ENCODE measurements at places on chromosomes 1 and 21.

GRCh38 chr1:248618119-248618518 is 16.8 kb downstream of the OR2T11 start:
- DNase-seq = no peak

GRCh38 chr1:150905301-150905700 is 18.4 kb downstream of the CTXND2 start:
- no peak for DNase-seq

- DNase-seq = no peak
These were observed 1.7 kb downstream of the SEMA6C start for GRCh38 chr1:151144474-151145303.

DNA sequence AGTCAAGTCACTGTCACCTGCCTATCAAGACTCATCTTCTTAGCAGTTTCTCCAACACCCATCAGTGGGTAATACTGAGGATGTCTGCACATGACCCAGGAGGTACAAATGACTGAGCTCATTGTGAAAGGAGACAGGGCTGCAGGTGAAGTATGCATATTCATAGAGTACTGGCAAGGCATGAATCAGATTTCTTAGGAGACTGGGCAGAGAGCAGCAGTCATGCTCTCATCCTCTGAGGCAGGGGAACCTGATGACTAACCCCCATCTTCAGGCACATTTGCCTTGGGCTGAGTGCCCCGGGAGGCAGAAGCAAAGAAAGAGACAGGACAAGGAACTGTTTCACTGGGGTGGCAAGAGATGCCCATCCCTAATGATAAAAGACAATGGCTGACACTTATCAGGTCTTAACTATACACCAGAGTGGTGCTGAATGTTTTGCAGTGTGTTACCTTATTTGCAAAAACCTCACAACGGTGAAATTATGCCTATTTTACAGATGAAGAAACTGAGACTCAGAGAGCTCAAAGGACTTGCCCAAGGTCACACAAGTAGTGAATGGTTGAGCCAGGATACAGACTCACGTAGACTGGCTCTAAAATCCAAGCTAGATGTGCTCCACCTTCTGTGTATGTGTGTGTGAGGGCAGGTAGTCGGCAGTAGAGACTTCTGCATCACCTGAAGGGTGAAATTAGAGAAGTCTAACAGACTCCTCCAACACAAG is 9.2 kb upstream of the GRHL3 start:
- no peak for DNase-seq

DNA sequence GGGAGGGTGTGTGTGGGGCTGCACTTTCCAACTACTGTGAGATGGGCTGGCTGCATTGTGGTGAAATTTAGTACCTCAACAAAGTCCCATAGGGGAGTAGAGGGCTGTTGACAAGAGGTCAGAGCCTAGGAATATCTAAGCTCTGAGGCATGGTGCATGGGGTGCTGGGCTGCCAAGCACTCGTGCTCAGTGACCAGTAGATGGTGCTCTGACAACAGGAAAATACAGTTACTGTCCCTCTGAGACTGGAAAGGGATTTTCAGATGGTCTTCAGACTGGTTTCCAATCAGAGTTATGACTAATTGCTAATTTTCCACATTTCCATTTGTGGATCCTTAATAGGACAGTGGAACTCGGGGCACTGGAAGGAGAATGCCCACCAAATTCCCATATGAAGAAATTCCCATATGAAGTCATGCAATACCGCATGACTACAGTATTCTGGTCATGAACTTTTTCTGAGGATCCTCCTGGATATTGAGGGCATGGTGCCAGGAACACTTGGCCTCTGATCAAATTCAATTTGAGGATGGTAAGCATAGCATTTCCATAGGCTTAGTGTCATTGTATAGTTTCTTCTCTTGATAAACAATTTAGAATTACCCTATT is 4.1 kb upstream of the CACNA1E start:
- DNase-seq = peak; percentile 56

DNA sequence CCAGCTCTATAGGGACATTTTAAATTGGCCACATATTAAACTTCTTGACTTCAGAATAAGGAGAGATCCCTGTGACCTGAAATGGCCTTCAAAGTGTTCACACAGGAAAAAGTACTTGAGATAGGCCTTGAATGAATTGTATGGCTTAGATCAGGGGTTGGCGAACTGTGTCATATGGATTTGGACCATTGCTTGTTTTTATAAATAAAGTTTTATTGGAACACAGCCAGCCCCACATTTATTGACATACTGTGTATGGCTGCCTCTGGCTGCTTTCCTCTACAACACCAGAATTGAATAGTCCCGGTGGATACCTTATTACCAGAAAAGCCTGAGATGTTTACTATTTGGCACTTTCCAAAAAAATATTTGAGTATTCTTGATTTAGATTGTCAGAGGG is 4.0 kb downstream of the BROX start:
- no peak for DNase-seq

DNA sequence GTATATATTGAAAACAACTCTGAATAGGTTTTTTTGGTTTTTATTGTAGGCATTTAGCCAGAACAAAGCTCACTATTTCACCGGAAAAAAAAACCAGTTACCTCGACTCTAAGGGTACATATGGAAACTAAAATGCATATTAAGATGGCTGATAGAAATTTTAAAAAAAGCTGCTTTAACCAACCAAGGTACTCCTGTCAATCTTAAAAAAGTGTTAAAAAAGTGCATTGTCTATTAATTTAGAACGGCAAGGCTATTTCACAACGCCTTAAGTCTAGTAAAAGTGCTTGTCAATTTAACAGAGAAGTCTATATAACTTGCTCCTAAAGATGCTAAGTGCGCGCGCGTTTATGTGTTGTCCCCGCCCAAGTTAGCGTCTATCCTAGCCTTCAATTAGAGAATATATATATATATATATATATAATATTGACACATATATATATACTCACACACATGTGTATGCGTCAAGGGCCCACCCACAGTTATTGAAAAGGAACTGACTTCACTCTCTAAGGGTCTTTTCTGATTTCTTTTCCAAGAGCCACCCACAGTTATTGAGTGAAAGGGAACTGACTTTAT is 934 bp downstream of the ASPM start:
- DNase-seq = no peak

DNA sequence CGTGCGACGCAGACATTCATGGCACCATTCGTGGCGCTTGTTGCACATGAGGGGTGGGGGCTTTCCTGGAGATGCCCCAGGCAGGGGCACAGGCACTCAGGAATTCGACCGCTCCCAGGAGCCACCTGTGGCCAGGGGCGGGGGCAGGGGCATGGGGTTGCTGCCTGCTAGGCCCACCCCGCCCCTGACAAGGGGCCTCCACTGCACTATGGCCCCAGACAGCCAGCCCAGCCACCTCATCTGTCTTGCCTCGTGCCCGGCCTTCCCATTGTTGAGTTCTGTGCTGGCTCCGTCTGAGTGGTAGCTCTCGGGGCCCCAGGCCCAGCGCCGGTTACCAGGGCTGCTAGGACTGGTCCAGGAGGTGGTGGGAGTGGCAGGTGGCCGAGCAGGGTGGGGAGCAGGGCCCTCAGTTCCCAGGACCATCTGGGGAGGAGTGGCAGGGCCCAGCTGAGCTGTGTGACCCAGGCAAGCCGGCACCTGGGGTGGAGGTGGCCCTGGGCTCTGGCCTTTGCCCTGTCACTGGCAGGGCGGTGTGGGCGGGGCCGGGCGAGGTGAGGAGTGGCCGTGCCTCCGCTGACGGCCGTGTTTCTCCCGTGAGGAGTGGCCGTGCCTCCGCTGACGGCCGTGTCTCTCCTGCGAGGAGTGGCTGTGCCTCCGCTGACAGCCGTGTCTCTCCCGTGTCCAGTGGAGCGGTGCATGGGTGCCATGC is 1.9 kb downstream of the PLCH2 start:
- DNase-seq = no peak

DNA sequence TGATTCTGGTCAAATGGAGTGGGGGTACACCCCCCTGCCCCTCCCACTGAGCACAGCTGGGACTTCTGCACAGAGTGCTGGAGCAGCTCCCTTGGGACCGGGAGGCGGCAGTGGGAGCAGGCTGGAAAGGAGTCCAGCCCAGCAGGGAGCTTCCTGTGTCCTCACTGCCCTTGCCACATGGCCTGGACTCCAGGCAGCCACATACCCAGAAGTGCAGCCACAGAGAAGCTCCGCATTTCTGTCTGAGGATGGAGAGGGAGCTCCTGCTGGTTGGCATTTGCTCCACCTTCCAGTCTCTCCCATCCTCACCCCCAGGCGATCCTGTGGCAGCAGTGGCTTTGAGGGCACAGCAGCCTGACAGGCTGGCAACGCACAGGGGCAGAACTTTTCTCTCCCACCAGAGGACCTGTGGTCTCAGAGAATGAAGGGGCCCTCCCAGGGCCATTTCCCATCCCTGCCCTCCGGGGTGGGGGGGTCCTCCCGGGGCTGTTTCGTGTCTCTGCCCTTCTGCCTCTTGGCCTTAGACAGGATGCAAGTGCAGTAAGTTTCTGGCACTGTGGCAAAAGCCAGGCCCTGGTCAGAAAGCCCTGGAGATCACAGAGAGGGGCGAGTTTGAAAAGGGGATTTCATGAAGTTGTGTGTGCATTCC is 103.6 kb upstream of the COL6A1 start:
- no peak for DNase-seq

- DNase-seq = no peak
These were observed 128.7 kb downstream of the ACTL8 start for GRCh38 chr1:17883662-17884395.

GRCh38 chr1:173201969-173202368 is 5.2 kb downstream of the TNFSF4 start:
- no peak for DNase-seq

DNA sequence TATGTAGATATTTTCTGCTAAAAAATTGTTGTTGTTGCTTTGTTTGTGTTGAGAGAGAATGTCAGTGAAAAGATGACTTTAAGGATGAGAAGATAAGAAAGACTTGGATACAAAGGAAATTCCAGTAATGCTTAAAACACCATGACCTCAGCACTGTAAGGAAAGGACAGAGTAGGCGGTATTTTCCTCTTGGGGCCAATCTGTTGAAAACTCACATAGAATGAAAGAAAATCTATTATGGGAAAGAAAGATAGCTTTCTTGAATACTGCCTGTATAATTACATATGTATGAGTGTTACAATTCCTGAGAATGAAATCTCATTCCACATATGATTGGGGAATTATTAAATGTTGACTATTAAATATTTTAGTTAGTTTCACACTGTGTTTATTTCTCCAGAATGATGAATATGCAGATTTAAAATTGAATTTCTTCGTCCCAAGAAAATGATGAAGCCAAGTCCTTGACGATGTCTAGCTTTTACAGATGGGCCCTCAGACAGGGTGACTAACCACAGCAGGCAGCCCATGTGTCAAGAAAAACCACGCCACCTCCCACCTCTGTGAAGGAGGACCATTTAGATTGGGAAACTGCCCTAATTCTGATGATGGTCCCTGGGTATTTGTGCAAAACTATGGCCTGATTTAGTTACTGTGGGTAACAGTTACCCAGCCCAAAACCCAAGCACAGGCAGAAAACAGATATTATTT is 49.7 kb upstream of the LMO4 start:
- peak; percentile 8 for DNase-seq

DNA sequence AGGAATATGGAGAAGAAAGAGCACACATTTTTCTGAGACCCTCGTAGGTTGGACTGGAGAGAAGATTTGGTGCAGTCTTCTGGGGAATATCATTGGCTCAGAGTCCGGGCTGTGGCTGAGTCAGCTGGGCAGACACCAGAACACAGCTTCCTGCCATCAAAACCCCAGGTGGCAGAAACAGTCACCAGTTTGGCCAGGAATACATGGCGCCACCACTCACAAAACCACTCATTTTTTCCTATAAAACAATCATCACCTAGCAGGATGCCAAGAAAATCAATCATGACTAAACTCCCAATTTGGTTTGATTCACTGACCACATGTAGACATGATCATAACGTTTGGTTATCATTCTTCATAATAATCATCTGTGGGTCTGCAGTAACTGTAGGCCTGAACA is 178.1 kb upstream of the PBX1 start:
- DNase-seq = no peak

- no peak for DNase-seq
These were observed 27.2 kb upstream of the NFIA start for GRCh38 chr1:61055110-61055614.

DNA sequence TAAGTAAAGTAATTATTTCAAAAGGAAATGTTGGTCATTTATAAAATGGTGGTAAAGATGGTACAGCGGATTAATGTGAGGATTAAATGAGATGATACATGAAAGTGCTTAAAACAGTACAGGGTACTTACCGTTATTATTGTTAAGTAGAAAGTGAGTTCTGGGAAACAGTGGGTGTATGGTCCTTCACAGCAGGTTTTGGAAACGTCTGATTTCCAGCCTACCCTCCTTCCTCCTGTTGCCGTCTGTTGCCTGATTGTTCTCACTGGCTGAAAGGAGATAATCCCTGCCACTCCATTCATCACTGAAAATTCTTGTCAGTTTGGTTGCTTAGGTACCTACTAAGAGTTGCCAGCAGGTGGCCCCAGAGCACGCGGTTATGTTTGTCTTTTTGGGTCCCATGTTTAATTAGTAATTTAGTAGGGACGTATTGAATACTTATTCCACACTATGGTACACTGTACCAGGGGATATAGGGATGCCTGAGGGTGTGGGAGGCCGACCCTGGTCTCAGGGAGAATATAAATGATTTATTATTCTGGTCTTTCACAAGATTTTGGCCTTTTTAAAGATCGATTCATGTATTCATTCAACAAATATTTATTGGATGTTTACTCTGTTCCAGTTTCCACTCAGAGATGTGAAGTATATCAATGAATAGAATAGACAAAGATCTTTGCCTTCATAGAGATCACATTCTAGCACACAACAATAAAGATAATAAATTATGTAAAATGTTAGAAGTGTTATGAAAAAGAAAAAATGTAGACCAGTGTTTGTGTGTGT is 30.8 kb upstream of the RPTN start:
- DNase-seq = peak; percentile 73

Measured in inflammatory macrophage (primary cell).